Natural killer cell treated with Interleukin-12 subunit alpha and Interleukin-12 subunit beta and Interleukin-15 and Interleukin-18, amount 100 ng/mL, for 72 hours (primary cell): ENCODE measurements at places on chromosomes 5 and 9. TPM values are rescaled to one million over a fixed set of nuclear protein-coding genes. Genes with fewer than 3 reads are reported as not detected.

- DNase-seq, result no peak
Observed at GRCh38 chr5:102971676-102972293, 148.2 kb downstream of the GIN1 start.

The GRM6 gene
- not detected for total RNA-seq

GRCh38 chr5:142420561-142421227, 95.9 kb upstream of the SPRY4 start:
- DNase-seq, result no peak

GRCh38 chr5:135194573-135195269, 160.7 kb upstream of the PITX1 start:
- DNase-seq, result no peak

GRCh38 chr5:133497608-133498348, 114.6 kb downstream of the FSTL4 start:
- no peak for DNase-seq

DNA sequence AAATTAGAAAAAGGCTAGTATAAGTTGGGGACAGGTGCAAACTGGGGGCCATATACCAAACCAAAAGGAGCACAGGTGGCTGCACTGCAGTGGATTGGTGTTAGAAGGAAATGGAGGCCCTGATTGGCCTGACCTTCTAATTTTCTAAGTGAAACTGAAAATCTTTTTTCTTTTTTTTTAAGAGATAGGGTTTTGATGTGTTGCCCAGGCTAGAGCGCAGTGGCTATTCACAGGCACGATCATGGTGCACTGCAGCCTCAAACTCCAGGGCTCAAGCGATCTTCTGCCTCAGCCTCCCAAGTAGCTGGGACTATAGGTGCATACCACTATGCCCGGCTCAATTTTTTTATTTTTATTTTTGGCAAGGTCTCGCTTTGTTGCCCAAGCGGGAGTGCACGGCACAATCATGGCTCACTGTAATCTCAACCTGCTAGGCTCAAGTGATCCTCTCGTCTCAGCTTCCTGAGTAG, 9.8 kb upstream of the CCDC69 start:
- no peak for DNase-seq

DNA sequence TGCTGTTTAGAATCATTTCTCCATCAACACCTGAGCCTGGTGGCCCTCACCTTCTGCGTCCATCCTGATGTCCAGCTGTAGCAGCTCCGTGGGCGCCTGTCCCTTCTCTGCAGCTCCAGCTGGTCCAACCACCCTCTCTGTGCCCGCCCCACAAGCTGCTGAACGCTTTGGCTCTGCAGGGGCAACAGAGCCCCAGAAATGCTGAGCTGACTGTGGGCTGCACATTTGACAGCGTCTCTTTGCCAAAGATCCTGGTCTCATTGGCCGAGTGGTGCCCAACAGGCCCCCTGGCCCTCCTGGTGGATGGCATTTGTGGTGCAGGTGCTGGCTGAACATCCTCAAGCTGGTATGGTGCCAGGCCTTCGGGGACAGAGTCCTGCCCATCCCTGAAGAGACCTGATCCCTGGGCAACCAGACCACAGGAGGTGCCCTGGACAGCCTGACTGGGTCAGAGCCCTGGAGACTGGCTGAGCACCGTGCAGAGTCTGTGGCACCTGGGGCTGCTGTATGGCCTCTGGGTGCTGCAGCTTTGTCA, 25.3 kb upstream of the CEP72 start:
- DNase-seq, result peak; percentile 12

The PSD2 gene
- total RNA-seq, result not detected

DNA sequence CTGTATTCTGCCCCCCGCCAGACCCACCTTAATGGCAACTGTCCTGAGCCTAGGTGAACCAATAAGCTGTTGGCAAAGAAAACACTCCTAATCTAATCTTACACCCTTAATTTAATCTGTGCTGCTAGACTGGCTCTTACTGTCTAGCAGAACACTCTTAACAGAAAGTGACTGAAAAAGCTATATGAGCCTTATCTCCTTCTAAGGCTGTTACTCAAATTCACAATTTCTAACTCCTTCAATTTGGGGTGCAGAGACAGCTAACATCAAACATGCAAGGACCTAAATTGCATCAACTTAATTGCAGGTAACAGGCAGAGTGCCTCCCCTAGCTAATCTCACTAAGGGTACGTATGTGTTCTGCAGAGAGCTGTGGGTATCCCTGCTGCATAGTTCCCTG, 49.5 kb upstream of the MAP1B start:
- DNase-seq, result no peak

GRCh38 chr9:113158446-113158845, 7.6 kb downstream of the SLC31A2 start:
- DNase-seq, result no peak

GRCh38 chr9:131811405-131811804, 71.5 kb upstream of the RAPGEF1 start:
- no peak for DNase-seq

DNA sequence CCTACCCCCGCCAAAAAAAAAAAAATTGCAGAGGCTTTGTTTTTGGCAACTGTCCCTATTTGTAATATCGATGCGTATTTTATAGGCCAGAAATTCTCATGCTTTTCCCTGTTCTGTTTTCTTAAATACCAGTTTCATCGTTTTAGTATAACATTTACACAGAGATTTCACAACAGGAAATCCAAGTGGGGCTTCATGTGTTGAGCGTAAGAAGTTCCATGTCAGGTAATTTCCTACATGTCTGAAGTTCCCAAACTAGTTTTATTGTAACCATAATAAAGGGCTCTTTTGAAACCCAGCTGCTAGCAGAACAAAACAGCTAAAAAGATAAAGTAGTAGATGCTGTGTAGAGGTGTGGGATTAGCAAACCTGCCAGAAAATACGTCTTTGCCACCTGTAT, 4.2 kb downstream of the SMC5 start:
- DNase-seq, result no peak

DNA sequence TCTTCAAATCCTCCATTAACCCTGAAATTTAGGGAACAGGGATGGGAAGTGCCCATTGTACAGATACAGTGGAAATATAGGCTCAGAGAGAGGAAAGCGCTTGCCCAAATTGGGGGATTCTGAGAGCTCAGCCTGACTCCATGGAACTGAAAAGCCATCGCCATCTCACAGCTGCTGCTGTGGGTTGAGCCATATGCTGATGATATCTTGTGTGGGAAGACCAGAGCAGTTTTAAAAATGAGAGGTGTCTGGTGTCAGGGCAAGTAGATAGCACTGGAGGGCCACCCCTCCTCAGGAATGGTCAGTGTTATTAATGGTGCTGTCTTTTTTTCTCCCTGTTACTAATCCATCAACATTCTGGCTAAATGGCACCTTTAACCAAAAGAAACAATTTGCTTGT, 50.9 kb upstream of the C5orf58 start:
- no peak for DNase-seq

DNA sequence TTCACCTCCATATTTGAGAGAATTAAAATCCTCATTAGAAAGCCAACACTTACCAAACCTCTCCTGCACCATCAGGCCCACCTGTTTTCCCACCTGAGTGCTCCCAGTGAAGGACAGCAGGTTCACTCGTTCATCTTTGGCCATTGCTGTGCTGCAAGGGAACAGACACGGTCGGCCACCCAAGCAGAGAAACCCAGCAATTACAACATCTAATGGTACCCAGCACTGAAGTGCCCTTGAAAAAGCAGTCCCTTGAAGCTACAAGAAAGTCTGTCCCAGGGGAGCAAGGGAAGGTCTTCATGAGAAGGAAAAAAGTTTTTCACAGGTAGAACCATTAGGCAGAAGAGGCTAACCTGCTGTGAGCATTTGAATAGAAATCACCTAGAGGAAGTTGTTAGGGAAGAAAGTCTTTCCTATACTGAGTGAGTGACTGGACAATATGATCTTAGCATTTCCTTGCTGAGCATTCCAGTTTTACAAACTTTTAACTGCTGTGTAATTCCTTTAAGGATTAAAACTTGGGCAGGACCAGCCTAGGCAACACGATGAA, 26.7 kb downstream of the ALDH7A1 start:
- no peak for DNase-seq

The DND1 gene
- 7.8 TPM for total RNA-seq

DNA sequence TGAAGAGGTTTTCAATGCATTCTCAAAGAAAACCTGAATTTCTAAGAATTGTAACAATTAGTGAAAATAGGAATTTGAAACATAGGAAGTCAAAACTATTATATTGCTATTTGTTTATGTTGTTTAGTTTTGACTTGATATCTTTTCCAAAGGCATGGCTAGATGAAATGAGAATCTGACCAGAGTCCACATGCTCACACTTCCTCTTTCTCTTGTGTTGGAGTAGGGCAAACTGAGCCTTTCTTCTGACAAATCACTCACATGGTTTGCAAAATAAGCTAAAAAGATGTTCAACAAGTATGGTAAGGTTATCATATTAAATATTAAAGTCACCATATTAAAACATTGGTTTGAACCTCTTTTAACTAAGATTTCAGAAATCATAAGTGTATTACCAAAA, 512.6 kb downstream of the ISL1 start:
- DNase-seq, result no peak

GRCh38 chr9:110356639-110357395, 19.2 kb upstream of the TXNDC8 start:
- no peak for DNase-seq

- no peak for DNase-seq
Observed at GRCh38 chr5:152593388-152593787, 188.3 kb upstream of the NMUR2 start.

DNA sequence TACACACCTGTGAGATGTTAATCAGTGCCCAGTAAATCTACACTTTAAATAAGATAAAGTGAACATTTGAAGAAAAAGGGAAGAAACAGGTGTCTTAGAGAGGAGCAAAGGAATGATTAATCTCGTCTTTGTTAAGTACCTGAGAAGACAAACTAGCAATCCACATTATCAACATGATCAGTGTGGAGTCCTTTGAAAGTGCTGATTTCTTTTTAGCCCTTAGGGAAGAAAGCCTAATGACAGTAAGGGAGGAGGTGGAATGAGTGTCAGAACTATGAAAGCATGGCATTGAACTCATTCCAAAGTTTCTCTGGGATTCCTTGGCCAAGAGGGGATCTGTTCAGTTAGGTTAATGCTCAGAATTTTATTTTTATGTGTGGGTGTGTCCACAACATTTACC, 1109.0 kb upstream of the ACO1 start:
- no peak for DNase-seq

DNA sequence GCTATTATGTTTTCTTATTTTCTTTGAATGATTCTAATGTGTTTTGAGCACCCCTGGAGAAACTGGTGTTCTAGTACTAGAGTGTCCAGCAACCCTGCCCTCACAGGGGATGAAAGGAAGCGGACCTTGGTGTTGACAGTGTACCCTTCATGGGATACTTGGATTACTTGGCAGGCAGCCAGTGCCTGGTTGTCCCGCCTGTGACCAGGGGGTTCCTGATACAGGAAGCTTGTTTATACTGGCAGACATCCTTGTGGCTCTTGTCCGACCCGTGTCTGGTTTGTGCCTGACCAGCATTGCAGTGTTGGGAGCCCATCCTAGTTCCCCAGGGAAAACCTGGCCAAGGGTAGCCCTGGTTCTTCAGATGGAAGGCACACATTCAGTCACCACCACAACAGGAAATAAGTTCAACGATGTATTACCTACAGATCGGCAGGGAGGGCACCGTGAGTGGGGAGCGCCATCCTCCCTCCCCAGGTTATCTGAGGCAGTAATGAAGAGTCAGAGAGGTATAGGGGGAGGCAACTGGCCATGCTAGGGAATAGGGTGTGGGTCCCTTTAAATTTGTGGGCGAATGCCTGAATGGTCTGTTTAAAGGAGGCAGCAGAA, 47.3 kb downstream of the CACNA1B start:
- DNase-seq, result no peak

DNA sequence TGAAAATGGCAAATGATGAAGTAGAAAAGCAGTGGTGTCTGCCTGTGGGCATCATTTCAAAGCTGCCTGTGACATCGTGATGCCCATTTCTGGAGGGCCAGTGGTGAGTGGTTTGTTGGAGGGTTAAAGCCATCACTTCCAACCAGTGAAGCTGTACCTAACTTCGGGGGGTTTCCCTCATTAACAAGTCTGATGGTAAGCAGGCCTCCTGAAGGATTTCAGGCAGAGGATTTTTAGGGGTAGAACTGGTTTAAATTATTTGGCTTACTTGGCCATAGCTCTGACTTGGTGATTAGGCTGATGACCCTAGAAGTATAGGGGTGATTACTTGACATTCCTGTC, 10.7 kb downstream of the TNFAIP8 start:
- DNase-seq, result no peak

DNA sequence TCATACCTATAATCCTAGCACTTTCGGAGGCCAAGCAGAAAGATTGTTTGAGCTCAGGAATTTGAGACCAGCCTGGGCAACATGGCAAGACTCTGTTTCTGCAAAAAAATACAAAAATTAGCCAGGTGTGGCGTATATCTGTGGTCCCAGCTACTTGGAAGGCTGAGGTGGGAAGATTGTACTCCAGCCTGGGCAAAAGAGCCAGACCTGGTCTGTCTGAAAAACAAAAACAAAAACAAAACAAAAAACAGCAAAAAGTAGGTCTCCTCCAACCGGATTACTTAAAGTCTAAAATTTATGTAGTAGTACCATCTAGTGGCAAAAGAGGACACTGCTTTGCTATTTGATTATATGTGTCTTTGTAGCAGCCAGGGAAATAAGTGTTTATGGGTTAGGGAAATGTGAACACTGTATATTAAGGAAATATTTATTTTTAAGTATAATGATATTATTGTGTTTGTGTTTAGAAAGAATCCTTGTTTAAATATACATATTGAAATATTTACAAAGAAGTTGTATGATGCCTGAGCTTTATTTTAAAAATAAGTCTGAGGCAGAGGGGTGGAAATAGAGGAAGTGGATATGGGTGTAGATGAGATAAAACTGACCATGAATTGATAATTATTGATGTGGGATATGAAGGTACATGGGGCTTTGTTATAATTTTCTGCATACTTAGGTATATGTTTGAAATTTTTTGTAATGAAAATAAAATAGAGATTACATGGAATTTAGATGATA, 20.0 kb downstream of the APC start:
- DNase-seq, result no peak

DNA sequence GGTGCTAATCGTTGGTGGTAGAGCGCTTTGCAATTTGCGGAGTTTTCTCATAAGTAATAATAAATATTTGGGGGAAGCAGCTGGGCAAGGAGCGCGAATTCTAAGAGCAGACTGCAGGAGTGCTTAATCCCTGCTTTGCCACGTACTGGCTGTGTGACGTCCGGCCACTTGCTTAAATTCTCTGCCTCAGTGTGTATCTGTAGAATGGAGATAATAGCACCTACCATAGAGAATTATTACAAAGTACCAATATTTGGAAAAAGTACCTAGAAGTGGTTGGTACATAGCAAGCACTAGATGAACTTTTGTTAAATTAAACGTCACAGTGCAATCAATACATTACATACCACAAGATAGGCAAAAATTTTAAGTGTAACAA, 598 bp upstream of the TMED7 start:
- no peak for DNase-seq
